ENCODE measurements at places on chromosomes 16 and 17. TPM values are rescaled to one million over a fixed set of nuclear protein-coding genes. Genes with fewer than 3 reads are reported as not detected.

SLC13A2 gene
- total RNA-seq: not detected

ITGAD gene
- not detected for total RNA-seq

IRX3 gene
- total RNA-seq: 0.32 TPM

SARM1 gene
- total RNA-seq: 16.6 TPM

ZMYND15 gene
- not detected for total RNA-seq

HSPB9 gene
- total RNA-seq: 0.14 TPM

PYY gene
- total RNA-seq: not detected

KRTAP4-9 gene
- not detected for total RNA-seq

KRTAP1-5 gene
- 0.23 TPM for total RNA-seq

TRIM37 gene
- 59.7 TPM for total RNA-seq

KRT39 gene
- total RNA-seq: not detected

GP1BA gene
- total RNA-seq: not detected

KRT32 gene
- not detected for total RNA-seq

WNT9B gene
- not detected for total RNA-seq

USP10 gene
- 30.6 TPM for total RNA-seq

DERL2 gene
- 38.0 TPM for total RNA-seq

STAC2 gene
- total RNA-seq: not detected

MED13 gene
- 50.1 TPM for total RNA-seq

MAP3K14 gene
- total RNA-seq: 3.4 TPM

FAM20A gene
- 0.14 TPM for total RNA-seq

MAP2K4 gene
- total RNA-seq: 31.9 TPM

GSG1L gene
- total RNA-seq: not detected

KRTAP1-1 gene
- total RNA-seq: not detected

SLC12A3 gene
- total RNA-seq: not detected

SLC35G3 gene
- total RNA-seq: not detected

GCGR gene
- not detected for total RNA-seq

WWP2 gene
- 11.0 TPM for total RNA-seq

RNF227 gene
- total RNA-seq: 5.1 TPM

BRIP1 gene
- 2.4 TPM for total RNA-seq

CD300E gene
- total RNA-seq: not detected

UMOD gene
- not detected for total RNA-seq

SECTM1 gene
- total RNA-seq: not detected

COG1 gene
- 29.9 TPM for total RNA-seq

ENKD1 gene
- total RNA-seq: 12.4 TPM

KCNH6 gene
- total RNA-seq: not detected

GLOD4 gene
- 145 TPM for total RNA-seq

EPOP gene
- 0.89 TPM for total RNA-seq

PPP1R1B gene
- not detected for total RNA-seq

MILR1 gene
- total RNA-seq: 6.2 TPM

GFAP gene
- 1.5 TPM for total RNA-seq

MT1E gene
- 79.6 TPM for total RNA-seq

CSH2 gene
- total RNA-seq: not detected

BTBD17 gene
- total RNA-seq: not detected

CRYM gene
- 0.51 TPM for total RNA-seq

TMC8 gene
- total RNA-seq: not detected

Data from smooth muscle cell of the umbilical artery (primary cell).